ENCODE measurements at places on chromosomes 13 and 19.
A peak's percentile ranks its signal among the peaks of the same experiment; 100 is the strongest.

- no peak overlapping the region for H3K4me3 ChIP-seq
- peaks cover 18% of the 10 kb centered on the region for H3K27me3 ChIP-seq
- DNase-seq = peak; percentile 62
- H3K27ac ChIP-seq = no peak overlapping the region
- H3K36me3 ChIP-seq = no peaks in the 10 kb centered on the region
Measured at GRCh38 chr19:31054430-31054829, 294.8 kb downstream of the TSHZ3 start.

DNA sequence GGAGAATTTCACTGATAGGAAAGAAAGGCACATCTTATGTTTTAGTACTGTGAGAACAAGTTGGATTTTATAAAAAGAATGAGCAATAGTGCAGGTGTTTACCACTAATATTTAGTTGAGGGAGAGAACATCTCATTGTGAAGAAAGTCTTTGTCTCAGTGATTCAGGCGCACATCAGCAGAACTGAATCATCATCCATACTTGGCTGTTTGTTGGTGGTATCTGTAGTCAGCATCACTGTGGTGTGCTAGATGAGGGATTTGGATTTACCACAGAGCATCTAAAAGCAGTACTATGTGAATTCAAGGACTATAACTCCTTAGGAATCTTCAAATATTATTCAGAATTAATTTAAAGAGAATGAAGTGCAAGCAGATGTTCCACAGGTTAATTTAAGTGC is 1380.5 kb upstream of the ATXN8OS start:
- no peak overlapping the region for H3K27ac ChIP-seq
- H3K36me3 ChIP-seq = no peaks in the 10 kb centered on the region
- H3K4me3 ChIP-seq = no peak overlapping the region
- no peaks in the 10 kb centered on the region for H3K4me1 ChIP-seq
- H3K27me3 ChIP-seq = no peaks in the 10 kb centered on the region

- H3K36me3 ChIP-seq = no peaks in the 10 kb centered on the region
- no peak overlapping the region for H3K27ac ChIP-seq
- H3K27me3 ChIP-seq = peaks cover 4% of the 10 kb centered on the region
- H3K4me3 ChIP-seq = no peak overlapping the region
- DNase-seq = no peak
Measured at GRCh38 chr13:59447846-59448620, 715.7 kb downstream of the DIAPH3 start.

- H3K27me3 ChIP-seq = no peaks in the 10 kb centered on the region
- DNase-seq = peak; percentile 43
- H3K36me3 ChIP-seq = no peaks in the 10 kb centered on the region
- peaks cover 5% of the 10 kb centered on the region for H3K4me1 ChIP-seq
Measured at GRCh38 chr13:31930901-31931522, 100.6 kb upstream of the FRY start.

DNA sequence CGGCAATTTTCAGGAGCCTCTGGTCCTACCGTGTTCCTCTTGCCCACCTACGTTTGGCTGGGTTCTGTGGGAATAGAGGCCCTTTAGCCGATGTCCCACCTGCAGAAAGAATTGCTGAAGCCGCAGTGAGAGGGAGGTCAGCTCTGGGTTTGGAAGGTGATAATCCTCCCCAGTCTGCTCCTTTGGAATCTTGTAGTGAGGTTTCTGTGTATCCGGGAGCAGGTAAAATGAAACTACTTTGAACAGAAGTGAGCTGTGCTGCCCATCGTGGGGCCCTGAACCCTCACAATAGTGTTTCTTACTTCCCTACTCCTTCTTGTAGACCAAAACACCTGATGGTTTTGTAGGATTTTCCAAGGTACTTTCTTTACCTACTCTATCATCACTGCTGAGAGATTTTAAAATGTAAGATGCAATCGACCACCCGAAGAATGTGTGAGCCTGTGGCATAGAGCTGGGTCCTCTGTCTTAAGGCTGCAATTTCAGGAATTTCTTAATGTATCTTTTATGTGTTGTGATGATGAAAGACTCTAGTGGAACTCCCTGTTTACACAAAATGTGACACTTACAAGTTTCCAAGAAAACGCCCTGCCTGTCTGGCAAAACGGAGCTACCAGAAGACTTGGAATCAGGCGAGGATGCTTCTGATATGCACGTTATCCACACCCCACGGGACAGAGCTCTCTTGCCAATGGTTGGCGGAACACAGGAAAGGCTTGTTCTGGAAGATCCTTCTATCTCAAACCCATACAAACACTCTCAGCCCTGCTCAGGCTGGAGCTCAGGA is 76.1 kb downstream of the RGCC start:
- no peak overlapping the region for H3K27ac ChIP-seq
- no peaks in the 10 kb centered on the region for H3K27me3 ChIP-seq
- H3K36me3 ChIP-seq = no peaks in the 10 kb centered on the region
- H3K4me1 ChIP-seq = no peaks in the 10 kb centered on the region
- H3K4me3 ChIP-seq = no peak overlapping the region

GRCh38 chr19:58374200-58374599 is 6.6 kb downstream of the ZNF837 start:
- no peaks in the 10 kb centered on the region for H3K36me3 ChIP-seq
- H3K4me3 ChIP-seq = no peak overlapping the region
- no peak overlapping the region for H3K27ac ChIP-seq
- no peaks in the 10 kb centered on the region for H3K4me1 ChIP-seq
- no peak for DNase-seq

DNA sequence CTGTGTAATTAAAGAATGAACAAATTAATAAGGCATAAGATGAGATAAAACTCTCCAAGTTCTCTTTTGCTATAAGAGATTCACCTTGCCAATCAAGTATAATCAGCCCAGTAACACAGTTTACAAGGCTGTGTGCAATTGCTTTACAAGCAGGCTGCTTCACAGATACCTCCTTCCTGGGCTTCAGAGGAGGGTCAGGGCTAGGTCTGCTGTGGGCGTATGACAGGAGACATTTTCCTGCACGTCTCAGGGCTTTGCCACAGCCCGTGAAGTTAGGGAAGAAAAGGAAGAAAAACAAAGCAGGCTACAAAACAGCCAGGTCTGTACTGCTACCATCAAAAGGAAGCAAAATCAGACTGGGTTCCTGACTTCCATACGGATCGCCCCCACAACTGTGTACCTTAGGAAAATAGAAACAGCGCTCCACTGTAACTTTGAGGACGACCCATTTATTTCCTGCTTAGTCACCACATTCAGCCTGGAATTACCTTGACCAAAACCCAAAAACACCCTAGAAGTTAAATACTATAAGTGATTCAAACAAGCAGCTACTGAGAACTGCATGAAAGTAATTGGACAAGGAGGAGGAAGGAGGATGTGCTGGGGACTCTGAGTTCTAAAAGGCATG is 12.4 kb downstream of the EFNB2 start:
- DNase-seq = no peak
- H3K4me3 ChIP-seq = no peak overlapping the region
- H3K36me3 ChIP-seq = no peaks in the 10 kb centered on the region
- H3K27ac ChIP-seq = no peak overlapping the region

GRCh38 chr13:79287939-79288795 is 117.9 kb downstream of the RBM26 start:
- no peaks in the 10 kb centered on the region for H3K4me1 ChIP-seq
- H3K4me3 ChIP-seq = no peak overlapping the region
- H3K36me3 ChIP-seq = no peaks in the 10 kb centered on the region
- H3K27ac ChIP-seq = no peak overlapping the region
- no peak for DNase-seq

GRCh38 chr19:49853852-49854377 is 3.0 kb downstream of the PTOV1 start:
- H3K27me3 ChIP-seq = no peaks in the 10 kb centered on the region
- H3K36me3 ChIP-seq = peaks cover 28% of the 10 kb centered on the region
- DNase-seq = peak; percentile 7
- peaks cover 26% of the 10 kb centered on the region for H3K4me1 ChIP-seq

- DNase-seq = no peak
- peaks cover 3% of the 10 kb centered on the region for H3K4me1 ChIP-seq
- no peak overlapping the region for H3K4me3 ChIP-seq
- no peak overlapping the region for H3K27ac ChIP-seq
Measured at GRCh38 chr13:32986552-32986951, 29.7 kb upstream of the KL start.

DNA sequence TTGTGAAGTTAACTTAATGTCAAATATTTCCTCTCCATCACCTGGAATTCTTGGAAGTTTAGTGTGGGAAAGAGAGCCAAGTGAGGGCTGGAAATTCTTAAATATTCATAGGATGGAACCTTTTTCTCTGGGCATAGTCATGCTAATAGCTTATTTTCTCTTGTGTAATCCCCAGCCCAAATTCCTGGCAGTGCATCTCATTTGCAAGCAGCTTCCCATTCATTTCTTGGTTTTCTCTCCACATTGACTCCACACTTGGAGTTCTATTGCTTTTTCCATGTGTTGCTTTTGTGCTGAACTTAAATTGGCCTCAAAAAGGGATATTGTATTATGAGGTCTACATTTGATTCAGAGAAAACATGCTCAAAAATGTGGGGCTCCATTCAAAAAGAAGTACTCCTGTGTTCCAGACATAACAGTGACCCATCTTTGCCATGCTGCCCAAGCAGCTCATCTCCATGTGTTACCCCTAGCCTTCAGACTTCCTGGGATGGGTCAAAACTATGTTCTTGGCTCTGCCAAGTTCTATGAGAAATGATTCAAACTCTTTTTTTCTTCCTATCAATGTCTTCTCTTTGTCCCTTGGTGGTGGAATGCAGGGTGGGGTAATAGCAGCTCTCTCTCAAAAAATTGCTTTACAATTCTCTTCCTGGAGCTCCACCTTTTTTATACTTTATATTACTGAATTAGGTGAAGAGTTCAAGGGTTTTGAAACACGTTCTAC is 2471.5 kb downstream of the PCDH9 start:
- DNase-seq = no peak
- no peaks in the 10 kb centered on the region for H3K4me1 ChIP-seq

- peak; percentile 34 for DNase-seq
- H3K4me3 ChIP-seq = peak overlapping the region; percentile 86
- peak overlapping the region; percentile 92 for H3K27ac ChIP-seq
- H3K4me1 ChIP-seq = peaks cover 37% of the 10 kb centered on the region
Measured at GRCh38 chr19:33175886-33176669, 18.1 kb upstream of the LRP3 start.
